Natural killer cell (primary cell): ENCODE measurements at places on chromosomes 12 and 14.

- no peak for DNase-seq
Measured at GRCh38 chr14:24325041-24325530, 9.8 kb downstream of the ADCY4 start.

- no peak for DNase-seq
Measured at GRCh38 chr12:123384318-123384993, 524 bp downstream of the KMT5A start.

DNA sequence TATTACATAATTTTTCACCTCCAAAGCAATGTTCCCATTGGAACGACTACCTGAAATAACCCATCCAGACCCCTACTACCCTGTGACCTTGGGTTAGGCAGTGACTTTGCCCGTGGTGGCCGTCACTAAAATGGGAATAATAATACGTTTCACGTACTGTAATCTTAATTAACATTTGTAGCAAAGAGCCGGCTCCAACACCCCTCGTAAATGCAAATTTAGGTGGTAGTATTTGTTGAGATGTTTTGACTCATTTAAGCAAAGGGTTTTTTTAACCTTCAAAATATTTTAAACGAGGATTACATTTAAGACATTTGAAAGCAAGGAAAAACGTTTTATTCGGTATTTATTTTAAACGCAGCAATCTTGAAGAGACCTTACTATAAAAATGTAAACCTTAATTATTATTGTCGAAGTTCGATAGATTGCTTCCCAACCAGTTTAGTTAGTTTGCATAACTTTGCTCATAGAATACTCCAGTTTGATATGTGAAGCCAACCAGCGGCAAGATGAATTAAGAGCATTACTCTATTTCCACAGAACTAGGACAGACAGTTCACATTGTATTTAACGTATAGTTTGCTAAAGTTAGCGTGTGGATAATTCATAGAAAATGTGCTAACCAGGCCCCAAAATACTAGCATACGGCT is 1.4 kb upstream of the ARID2 start:
- no peak for DNase-seq

GRCh38 chr12:67804168-67804567 is 155.6 kb downstream of the DYRK2 start:
- DNase-seq: peak; percentile 63

DNA sequence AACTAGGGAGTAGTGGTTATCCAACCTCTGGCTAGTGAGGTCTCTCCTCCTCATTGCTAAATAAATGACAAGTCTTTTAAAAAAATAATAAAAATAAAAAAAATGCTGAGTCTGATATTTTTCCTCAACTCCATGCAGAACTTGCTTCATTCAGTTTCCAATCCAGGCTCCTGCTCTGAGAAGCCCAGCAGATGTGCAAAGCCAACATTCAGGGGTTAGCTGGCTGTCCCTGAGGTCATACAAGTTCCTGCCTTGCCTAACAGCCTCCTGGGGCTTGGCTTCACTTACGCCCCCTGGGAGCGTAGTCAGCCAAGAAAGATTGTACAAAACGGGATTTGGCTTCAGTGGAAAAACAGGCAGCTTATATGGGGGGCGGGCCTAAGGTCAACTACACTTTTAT is 23.3 kb downstream of the RTRAF start:
- no peak for DNase-seq

DNA sequence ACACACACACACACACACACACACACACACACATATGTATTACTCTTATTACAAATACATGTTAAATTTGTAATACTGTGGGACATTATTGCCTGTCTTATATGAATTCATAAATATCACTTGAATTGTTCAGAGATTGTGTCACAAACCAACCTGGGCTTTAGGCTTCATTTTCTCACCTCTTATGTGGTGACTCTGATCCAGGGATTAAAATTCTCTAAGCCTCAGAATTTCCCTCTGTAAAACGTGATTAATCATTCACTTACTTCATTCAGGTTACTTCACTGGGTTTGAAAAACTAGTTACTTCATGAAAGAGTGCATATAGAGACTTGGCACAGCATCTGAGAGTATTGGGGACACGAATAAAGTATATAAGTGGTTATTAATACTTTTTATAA is 240.3 kb upstream of the PDZRN4 start:
- no peak for DNase-seq

GRCh38 chr12:121124402-121125109 is 8.1 kb upstream of the P2RX7 start:
- DNase-seq: no peak

GRCh38 chr14:26963711-26964110 is 365.9 kb upstream of the NOVA1 start:
- DNase-seq: no peak

DNA sequence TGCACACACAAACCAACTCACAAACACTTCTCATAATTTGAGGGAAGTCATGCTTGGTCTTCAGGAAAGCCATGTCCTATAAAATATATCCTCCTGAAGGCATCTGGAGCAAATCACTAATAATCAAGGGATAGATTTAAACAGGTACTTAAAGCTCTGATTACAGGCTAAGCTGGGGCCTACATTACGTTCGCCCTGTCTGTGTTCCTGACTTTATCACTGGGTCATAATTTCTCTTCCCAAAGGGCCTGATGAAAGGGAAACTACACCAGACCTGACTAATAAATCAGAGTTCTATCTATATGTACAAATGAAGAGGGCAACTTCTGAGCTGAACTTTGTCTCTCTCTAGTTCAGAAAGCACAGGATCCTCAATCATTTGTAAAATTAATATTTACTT is 43.9 kb upstream of the RASSF8 start:
- DNase-seq: no peak

DNA sequence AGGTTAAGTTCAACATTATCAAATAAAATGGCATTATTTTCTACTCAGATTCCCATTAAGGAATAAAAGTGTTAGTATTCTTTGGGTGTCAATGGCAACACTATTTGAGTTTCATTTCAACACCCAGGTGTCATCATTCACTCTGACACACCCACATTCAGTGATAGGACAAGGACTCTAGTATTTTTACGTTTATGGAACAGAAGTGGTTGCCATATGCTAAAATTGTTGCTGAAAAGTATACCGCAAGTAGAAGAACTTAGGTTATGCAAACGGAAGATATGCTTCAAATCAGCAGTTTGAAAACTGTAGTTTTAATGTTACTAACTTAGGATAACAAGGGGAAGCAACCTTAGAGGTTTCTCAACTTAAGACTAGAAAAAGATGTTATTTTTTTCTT is 20.0 kb upstream of the SGPP1 start:
- DNase-seq: no peak
